Suppressor macrophage (primary cell): ENCODE measurements at places on chromosomes 5 and 9.

DNA sequence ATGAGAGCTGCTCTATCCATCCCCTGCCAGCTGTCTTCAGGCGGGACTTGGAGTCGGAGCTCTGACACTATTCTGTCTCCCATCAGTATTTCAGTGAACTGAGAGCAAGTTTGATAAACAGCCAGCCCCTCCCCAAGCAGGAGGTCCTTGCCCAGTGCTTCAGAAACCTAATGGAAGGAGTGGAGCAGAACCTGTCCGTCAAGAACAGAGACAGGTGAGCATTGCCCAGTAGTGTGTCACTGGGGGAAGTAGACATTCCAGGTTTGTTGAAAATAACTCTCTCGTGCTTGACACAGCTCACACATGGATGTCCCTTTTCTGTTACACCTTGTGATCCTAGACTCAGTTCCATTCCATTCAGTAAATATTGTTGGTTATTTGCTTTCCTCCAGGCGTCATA, 13.2 kb upstream of the TLX3 start:
- no peak for DNase-seq

GRCh38 chr5:140673187-140673976, at the start of gene DND1:
Gene DND1, minus strand, starts transcription at chr5:140673576. Its CDS starts 34 bp downstream, at chr5:140673542.
- no peak for DNase-seq

DNA sequence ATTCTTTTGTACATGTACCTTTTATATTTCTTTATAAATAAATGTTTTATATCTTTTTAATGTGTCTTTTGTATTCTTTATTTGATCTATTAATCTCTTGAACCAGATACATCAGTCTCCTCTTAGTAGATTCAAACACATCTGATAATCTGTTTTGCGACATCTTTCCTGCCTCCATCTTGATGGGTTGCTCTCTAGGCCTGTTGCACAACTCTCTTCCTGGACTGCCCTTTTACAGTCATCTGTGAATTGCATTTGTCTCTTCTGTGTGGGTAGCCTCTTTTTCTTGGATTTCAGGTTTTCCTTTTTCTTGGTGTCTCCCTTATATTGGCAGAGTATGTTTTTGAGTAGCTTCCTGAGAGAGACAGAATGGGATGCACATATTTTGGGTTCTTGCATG, 6.2 kb downstream of the ZFYVE16 start:
- peak; percentile 52 for DNase-seq

- DNase-seq: peak; percentile 43
Measured at GRCh38 chr9:122286764-122287163, 22.1 kb downstream of the MRRF start.

DNA sequence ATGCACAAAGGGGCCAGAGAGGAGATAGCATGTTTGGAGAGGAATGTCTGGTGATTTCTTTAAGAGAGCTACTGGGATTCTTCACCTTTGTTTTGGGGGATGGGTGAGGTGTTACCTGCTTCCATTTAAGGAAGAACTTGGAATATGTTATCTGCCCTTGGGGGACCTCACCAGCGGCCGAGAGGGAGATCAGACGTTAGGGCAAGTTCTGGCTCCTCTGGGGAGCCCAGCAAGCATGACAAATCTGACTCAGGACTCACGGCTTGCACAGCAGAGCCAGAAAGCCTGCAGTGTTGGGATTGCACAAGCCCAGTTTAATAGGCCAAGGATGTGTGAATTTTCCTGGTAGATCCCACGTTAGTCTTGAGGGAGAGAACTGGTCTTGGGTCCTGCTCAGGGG, 40.3 kb downstream of the SLC28A3 start:
- DNase-seq: no peak

DNA sequence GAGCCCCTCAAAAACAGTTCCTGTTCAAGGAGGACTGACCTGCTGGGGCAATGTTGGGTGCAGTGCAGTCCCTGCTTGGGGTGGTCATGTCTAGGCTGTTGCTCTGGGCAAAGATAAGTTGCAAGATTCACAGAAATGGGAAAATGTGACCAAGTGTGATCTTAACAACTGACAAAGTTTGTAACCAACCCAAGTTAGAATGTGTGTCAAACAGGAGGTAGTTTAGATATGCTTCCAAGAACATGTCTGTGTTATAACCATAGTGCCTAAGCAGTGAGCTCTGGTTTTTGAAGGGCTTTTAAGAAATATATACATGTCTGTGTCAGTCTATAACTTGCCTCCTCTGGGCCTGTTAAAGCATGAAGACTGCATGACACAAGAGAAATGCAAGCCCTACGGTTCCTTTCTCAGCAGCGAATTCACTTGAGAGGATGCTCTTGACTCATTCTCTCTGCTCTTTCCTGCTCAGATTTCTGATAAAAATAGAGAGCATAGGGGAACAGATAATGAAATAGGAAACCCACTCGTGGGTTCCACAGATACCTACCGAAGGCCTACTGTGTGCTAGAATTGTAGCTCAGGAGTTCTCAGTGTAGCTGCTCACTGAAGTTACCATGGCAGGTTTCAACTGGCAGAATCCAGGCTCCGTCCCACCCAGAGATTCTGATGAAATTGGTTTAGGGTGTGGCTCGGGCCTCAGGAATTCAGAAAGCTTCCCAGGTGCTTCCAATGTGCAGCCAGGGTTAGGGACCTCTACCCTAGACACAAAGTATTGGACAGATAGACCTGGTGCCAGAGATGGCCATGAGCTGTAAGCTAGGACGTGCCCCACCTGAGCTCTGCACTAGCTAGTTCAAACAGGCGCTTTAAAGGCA, 52.4 kb downstream of the ARHGEF37 start:
- no peak for DNase-seq

GRCh38 chr5:58944221-58944620, 361.3 kb downstream of the RAB3C start:
- DNase-seq: no peak

GRCh38 chr5:32520356-32520755, 65.0 kb upstream of the SUB1 start:
- DNase-seq: peak; percentile 74

DNA sequence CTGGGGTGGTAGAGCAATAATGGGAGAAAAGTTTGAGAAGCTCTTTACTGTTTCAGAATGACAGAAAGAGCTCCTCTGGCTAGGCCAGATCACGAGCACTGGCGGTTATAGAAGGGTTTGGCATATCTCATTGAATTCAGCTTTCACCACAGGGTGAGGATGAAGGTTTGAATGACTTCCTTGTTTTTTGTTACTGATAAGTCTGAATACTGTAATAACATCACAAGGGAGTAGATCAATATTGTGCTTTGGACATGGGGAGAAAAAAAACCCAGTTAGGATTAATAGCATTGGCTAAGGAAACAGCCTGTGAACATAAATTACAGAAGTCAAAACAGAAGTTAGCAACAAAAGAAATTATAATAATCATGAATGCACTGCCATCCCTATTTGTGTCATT, 9.4 kb downstream of the PHAX start:
- no peak for DNase-seq
